ENCODE measurements at places on chromosomes 6 and 20.

DNA sequence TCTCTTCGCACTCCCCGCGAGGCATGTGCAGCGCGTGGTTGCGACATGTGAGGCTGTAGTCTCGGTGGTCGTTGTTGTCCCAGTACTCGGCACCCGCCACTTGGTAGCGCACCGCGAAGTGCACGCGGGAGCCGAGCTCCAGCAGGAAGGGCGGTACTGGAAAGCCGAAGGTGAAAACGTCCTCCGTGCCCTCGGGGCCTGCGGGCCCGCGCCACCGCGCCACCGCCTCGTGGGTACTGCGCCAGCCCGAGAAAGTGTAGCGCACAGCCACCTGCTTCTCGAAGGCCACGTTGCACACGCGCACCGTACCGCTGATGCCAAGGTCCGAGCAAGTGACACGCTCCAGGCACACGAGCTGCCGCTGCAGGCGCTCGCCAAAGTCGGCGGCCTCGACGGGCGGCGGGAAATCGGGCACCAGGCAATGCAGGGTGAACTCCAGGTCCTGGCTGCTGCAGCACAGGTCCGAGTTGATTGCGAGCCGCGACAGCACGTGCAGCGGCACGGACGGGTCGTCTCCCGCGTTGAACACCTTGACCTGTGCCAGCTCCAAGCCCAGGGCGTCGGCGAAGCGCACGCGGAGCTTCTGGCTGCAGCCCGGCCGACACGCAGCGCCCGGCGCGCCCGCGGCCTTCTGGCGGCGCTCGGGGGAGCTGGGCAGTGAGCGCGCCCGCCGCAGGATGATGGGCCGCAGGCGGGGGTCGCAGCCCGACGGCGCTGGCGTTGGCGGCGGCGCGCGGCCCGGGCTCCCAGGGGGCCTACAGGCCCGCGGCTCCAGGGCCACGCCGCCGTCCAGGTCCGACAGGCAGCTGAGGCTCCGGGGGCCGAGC is 840 bp downstream of the PPP1R3D start:
- no peak for DNase-seq

DNA sequence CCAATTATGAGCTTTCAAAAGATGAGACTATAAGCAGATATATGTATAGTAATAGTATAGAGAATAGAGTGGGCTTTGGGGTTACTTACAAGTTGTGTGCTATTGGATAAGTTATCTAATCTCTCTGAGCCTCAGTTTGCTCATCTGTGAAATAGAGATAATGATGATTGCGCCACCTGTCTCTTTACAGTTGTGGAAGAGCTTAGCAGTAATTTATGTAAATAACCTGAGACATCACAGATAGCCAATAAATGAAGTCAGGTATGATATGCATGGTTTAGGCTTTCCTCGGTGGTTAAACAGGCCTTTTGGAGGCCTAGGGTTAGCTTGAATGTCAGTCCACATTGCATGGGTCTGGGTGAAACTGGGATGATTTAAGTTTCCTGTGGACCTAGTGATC is 29.8 kb upstream of the SCUBE3 start:
- DNase-seq: no peak

DNA sequence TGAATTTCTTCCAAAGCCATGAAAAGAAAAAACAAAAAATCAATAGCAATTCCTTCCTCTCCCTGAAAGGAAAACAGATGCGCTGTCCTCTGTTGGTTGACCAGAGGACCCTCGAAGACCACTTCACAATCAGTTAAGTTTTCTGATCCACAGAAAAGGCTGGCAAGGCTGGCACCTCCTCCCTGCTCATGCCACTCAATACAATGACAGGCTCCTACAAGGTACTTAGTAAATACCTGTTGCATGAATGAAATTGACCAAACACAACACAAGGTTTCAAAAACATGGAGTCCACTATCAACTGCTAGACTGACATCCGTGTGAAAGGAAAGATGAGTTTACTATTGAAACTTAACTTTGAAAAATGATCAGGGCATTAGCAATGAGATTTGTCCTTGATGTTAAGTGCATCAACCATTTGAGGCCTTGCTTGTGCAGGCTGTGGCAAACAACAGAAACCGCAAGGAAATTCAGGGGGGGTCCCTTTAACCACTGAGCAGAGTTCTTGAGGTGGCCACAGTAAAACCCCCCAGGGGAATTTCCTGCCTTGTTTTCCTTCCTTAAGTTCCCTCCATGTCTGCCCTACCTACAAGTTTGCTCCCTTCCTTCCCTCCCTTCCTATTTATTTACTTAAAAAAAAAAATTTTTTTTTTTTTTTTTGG is 27.9 kb upstream of the RTF2 start:
- DNase-seq: no peak

GRCh38 chr6:168844821-168845609 is 404.0 kb downstream of the SMOC2 start:
- no peak for DNase-seq

DNA sequence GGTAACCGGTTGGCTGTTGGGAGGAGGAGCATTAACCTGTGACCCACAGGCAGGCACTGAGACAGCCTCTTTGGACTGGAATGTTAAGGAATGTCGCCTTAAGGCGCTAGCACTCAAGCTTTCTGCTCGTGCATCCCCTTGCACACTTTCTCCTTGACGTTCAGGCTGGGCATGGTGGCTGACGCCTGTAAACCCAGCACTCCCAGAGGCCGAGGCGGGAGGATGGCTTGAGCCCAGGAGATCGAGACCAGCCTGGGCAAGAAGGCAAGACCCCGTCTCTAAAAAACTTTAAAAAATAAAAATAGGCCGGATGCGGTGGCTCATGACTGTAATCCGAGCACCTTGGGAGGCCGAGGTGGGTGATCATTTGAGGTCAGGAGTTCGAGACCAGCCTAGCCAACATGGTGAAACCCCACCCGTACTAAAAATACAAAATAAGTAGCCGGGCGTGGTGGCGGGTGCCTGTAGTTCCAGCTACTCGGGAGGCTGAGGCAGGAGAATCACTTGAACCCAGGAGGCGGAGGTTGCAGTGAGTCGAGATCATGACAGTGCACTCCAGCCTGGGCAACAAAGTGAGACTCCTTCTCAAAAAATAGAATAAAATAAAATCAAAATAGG is 1.9 kb upstream of the GID8 start:
- no peak for DNase-seq

- DNase-seq: no peak
Measured at GRCh38 chr6:113432521-113433334, 424.4 kb upstream of the MARCKS start.

DNA sequence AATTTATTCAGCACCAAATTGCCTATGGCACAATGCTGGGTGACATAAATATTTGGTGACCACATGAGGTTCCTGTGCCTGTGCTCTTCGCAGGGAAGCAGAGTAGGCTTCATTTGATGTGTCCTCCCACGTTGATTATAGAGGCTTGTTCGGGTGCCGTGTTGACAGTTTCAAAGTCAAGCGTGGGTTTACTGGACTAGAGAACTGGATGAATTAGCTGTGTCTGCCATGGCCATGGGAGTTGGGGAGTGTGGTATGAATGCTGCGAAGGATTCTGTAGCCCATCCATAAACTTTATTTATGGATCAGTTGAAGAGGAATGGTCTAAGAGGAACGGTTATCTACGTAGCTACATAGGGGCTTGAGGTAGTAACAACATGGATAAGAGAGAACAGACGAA is 11.0 kb downstream of the CD109 start:
- DNase-seq: no peak

DNA sequence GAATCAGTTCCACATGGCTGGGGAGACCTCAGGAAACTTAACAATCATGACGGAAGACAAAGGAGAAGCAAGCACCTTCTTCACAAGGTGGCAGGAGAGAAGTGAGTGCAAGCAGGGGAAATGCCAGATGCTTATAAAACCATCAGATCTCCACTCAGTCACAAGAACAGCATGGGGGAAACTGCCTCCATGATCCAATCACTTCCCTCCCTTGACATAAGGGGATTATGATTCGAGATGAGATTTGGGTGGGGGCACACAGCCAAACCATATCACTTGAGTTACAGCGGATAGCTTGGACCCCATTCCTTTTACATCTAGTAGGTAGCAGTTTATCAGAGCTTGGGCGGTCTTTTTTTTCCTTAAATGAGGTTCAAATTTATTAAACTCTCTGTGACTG is 19.1 kb downstream of the AFDN start:
- no peak for DNase-seq

- no peak for DNase-seq
Measured at GRCh38 chr6:97100696-97101095, 176.2 kb downstream of the KLHL32 start.

DNA sequence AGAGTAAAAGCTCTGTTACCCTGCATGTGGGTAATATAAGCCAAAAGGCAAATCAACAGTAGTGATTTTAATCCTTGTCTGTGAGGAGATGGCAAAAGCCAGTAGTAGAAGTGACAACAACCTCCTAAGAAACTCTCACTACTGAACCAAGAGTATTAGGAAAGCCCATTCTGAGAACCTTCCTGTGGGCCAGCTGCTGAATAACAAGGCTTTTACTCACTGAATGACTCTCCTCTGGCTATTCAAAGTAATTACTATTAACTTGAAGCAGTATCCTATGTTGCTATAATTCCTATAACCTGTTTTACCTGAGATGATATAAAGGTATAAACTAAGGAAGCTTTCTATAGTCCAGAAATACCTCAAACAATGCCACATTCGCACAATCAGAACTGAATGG is 55.1 kb downstream of the CHD6 start:
- no peak for DNase-seq

- DNase-seq: peak; percentile 61
Measured at GRCh38 chr20:31861385-31862156, 8.8 kb downstream of the DUSP15 start.

DNA sequence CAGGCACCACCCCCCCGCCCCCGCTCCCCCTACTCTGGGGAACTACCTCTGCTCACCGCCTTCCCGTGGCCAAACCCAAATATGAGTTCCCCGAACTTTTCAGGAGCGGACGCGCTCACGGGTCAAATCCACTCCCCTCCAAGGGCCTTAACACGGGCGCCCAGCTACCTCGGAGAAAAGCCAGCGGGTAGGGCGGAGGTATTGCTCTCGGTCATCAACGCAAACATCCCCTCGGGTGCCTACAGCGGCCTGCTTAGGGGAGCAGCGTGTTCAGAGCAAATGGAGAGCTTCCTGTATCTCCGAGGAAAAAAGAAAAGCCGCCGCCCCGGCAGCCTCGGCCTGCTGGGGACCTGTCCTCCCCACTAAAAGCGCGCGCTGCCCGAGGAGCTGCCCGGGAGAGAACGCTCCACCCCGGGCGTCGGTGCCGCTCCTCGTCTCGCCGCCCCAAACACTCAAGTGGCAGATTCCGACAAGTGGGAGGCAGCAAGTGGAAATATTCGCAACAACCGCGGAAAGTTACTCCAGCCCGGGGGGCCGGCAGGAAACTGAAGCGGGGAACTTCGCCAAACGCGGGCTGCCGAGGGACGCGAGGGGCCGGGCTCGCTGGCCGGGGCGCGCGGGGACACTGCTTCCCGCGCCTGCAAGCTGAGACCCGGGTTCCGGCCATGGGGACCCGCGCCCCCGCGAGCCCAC is 699 bp downstream of the PTPRT start:
- DNase-seq: no peak

GRCh38 chr6:14035071-14035847 is 82.3 kb upstream of the CD83 start:
- DNase-seq: no peak

DNA sequence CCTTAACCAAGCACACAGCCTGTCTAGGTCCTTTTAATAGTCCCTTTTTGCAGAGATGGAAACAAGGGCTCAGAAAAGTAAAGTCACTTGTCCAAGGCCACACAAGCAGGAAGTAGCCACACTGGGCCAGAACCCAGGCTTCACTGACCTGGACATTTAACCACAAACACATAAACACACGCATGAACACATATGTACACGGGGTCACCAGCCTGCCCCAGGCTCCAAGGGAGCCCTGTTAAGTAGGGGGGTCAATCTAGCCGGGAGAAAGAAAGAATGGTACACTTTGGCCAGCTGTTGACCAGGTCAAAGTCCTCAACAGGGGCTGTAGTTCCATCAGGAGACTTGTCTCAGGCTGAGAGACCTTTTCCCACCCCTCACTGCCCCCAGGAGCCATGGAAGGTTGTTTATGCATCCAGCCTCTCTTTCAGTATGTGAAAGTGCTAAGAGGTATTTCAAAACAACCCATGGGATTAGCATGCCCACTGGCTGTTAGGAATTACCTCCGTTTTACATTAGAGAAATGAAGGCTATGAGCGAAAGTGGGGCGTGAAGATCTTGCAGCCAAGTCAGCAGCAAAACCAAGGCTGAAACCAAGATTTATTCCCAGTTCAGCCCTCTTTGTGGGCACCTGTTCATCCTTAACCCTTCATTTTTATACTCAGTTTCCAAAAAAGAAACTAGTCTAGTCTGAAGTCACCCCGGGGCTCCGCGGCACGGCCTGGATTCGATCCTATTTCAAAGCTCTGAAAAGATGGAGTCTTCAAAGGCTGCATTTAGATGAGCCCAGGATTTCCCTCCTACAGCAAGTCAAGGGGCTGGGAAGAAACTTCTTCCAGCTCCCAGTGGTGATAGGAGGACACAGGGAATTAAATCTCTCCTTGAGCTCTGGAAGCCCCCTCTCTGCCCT is 9.8 kb downstream of the SDC4 start:
- no peak for DNase-seq

DNA sequence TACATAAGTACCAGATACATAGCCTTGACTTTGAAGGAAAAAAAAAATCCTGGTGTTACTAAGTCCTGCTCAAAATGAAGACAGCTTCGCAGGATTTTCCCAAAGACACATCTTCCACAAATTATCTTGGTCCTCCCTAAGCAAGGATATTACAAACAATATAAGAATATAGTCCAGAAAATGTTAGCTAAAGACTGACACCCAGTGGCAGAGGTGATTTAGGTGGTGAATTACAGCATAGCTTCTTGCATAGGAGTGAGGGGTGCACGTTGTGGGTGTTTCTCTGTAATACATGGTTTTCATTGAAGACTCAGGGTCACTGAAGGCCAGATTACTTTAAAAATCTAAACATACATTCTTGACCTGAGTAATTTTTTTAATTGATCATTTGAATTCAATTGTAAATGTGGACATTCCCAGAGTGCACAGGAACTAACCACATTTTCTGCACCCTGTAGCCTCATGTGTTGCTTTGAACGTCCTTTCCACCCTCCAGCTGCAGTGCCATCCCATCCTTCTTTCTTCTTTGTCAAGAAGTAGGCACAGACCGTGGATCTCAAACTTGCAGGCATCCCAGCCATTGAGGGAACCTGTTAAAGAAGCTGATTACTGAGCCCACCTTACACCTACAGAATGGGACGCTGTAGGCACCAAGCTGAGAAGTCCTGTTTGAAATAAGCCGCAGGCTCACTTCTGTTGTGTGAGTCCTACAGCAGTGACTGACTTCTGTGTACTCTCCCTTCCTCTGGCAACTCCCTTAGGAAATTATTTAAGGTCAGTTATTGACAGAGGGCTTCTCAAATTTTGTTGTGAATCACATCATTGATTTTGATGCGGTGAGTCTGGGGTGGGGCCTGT is 102.6 kb downstream of the PERP start:
- no peak for DNase-seq

- DNase-seq: no peak
Measured at GRCh38 chr20:33866398-33867100, 55.4 kb downstream of the CHMP4B start.
